ENCODE measurements at places on chromosomes 3 and 15.

GRCh38 chr3:58899953-58900298 is 149.9 kb downstream of the CFAP20DC start:
- peak; percentile 3 for DNase-seq

DNA sequence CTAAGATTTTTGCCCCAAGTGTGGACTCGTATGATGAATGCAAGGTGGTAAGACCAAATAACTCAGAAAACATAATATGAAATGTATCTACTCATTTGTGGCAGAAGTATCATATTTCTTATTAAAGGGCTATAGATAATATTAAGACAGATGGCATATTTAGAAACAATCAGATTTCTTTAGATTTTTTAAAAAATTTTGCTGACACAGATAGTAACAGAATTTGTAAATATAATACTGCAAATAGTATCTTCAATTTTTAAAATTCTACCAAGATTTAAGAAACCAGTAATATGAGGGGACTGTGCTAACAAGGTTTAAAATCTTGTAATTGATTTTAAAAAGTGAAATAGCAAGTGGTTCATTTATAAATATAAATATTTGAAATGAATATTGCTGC is 1064.1 kb downstream of the DIPK2A start:
- DNase-seq, result no peak

- DNase-seq, result no peak
Measured at GRCh38 chr3:196111939-196112386, 30.1 kb upstream of the TFRC start.

GRCh38 chr3:165202995-165203394 is 6.8 kb upstream of the SLITRK3 start:
- DNase-seq, result no peak

GRCh38 chr15:48703544-48703943 is 58.0 kb upstream of the FBN1 start:
- no peak for DNase-seq

DNA sequence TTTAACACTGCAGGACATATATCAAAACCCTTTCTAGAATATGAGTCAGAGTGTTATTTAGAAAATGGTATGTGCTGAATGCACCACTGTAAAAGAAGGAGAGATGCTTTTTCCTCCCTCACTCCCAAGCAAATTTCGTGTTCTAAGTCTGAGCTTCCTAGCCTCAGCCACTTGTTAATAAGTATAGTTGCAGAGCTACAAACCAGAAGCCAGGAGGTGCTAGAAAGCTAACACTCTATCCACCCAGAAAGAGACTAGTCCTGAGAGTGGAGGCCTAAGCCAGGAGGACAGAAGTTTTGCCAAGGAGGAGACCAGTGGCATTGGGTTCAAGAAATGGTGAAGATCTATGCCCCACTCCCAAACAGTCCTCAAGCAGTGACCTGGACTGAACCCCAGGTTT is 40.5 kb upstream of the GYG1 start:
- DNase-seq, result peak; percentile 16

GRCh38 chr15:91376038-91376437 is 276.0 kb downstream of the SV2B start:
- DNase-seq, result no peak

GRCh38 chr3:109642025-109642424 is 304.7 kb upstream of the DPPA4 start:
- no peak for DNase-seq

Data from SW480 (cell line).